ENCODE measurements at places on chromosomes 16 and 17.
A peak's percentile ranks its signal among the peaks of the same experiment; 100 is the strongest.

- DNase-seq = no peak
Measured at GRCh38 chr16:85959686-85960085, 60.7 kb downstream of the IRF8 start.

- peak; percentile 79 for DNase-seq
Measured at GRCh38 chr17:78708510-78708973, 73.5 kb downstream of the CYTH1 start.

DNA sequence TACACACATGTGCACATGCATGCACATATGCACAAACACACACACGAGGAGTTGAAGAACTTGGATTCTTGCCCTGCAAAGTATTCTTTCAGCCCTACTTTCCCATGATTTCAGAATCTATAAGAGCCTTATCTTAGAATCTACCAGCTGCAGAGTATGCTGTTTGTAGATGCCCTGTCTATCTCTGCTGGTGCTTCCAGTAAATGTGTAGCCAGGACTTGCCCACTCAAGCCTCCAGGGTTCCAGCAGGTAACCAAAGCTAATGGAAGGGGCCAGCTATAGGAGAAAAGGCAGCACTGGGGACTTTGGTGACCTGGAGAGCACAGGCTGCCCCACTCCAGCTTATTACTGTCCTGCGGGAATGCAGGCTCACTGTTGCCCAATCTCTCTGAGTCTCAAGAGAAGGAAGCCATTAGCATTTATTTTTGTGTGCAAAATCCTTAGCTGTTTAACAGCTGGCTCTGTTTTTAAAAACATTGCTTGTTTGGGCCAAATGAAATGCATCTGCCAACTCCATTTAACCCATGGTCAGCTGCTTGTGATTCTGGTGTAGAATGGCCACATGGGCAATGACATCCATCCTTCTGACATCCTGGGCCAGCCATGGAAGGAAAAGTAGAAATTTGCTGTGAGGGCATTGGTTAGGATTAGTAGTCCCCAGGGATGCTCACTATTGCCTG, 28.6 kb upstream of the XYLT1 start:
- DNase-seq = no peak

DNA sequence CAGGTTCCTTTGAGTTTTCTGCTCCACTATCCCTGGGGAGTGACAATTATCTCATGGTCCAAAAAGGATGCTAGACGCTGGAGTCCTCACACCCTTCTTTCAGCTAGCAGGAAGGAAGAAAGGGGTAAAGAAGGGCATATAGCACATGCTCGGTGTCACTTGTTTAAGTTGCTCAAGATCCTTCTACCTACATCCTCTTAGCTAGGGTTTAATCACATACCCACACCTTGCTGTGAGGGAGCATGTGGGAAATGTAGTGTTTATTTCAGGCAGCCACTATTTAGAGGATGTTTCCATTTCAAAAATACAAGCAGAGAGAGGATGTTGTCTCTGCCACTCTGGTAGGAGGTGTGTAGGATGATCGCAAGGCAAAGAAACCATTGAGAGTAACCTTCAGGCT, 4.5 kb downstream of the PRKCB start:
- DNase-seq = no peak

- DNase-seq = no peak
Measured at GRCh38 chr16:18041864-18042834, 294.4 kb downstream of the NPIPA8 start.

- no peak for DNase-seq
Measured at GRCh38 chr17:75849724-75850123, 5.4 kb downstream of the WBP2 start.

DNA sequence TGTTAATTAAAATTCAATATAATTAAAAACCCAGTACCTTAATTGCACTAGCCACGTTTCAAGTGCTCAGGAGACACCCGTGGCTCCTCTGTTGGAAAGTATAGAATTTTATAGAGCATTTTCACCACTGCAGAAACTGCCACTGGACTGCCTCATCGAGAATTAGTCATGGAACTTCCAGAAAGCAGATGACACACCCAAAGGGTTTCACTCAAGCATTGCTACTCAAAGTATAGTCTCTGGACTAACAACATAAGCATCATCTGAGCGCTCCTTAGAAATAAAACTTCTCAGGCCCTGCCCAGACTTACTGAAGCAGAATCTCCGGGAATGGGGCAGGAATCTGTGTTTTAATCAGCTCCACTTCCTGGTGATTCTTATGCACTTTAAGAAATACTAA, 63.5 kb upstream of the GPR139 start:
- DNase-seq = no peak

GRCh38 chr16:48117217-48118105, 38.3 kb downstream of the ABCC12 start:
- DNase-seq = peak; percentile 53

- DNase-seq = peak; percentile 19
Measured at GRCh38 chr17:46853896-46854444, 2.6 kb downstream of the WNT9B start.

GRCh38 chr16:62035115-62036092, 834 bp downstream of the CDH8 start:
- no peak for DNase-seq

DNA sequence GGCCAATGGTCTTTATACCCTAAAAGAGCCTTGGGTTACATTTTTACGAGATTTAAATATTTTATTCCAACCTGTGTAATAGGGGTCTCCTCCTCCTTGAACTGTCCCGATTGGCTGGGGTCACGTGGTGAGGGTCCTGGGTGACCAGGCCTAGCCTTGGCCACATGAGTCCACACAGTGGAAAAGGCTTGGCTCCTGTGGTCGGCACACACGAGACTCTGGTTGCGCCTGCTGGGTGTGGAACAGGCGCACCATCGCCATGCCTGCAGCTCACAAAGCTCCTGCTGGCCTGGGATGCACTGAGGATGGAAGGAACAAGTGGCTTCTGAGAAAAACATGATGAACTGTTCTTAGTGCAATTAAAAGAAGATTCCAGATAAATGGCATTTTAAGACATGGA, 103.9 kb upstream of the ZNF750 start:
- no peak for DNase-seq

GRCh38 chr17:49575679-49576087, at the start of gene NXPH3:
NXPH3 (plus strand) TSS chr17:49575871; CDS start chr17:49576220, 349 bp downstream.
- peak; percentile 57 for DNase-seq

DNA sequence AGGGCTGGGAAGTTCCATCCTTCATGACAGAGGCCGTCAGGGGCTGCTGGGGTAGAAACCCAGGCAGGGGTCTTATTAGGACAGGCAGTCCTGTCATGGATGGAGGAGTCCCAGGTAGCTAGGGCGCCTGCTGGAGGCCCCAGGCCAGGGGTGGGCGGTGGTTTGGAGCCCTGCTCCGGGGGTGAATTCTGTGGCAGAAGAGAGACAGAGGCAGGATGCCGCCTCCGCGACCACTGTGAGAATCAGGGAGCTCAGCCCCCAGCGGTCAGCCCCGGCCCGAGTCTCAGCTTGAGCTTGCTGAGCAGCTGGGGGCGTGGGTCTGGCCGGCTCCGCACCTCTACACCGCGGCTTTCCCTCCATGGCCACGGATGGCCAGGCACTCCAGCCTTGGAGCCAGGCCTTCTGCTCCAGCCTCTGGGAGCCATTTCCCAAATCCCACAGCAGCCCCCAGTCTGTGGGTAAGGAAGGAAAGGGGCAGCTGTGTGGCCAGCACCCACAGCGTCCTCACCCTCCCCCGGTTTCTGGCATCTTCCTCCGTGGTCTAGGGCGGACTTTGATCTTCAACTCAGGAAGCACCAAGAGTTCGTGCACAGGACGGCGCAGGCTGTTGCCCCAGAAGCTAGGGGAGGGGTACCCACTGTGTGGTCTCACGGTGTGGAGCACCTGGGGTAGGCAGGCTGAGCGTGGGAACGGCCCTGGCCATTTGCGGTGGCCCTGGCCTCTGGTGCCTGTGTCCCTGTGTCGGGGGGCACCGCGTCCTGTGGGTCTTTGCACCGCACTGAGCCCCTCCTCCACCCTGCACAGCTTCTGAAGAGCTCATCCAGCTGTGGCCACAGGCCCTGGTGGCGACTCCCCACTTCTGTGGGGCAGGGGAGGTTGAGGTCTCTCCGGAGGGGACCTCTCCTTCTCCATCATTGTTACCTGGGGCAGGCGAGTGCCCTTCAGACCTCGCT, 14.1 kb downstream of the CD7 start:
- no peak for DNase-seq

DNA sequence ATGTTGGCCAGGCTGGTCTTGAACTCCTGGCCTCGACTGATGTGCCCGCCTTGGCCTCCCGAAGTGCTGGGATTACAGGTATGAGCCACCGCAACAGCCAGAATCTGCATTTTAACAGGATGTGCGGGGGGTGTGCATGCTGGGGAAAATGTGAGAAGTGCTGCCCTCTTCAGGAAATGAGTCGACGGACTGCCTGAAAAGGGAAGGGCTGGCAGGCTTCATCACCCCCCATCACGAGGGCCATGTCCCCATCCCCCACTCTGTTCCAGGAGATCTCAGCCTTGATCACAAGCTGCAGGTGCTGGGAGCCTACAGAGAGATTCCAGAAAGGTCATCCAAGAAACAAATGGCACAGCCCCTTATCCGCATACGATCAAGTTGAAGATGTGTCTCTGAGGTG, 195.3 kb upstream of the RPL38 start:
- DNase-seq = no peak

- DNase-seq = peak; percentile 50
Measured at GRCh38 chr16:4358831-4359561, 7.9 kb upstream of the PAM16 start.

- DNase-seq = no peak
Measured at GRCh38 chr16:46717692-46718091, 28.2 kb downstream of the ORC6 start.

- DNase-seq = no peak
Measured at GRCh38 chr17:39196808-39197291, 619 bp downstream of the CACNB1 start.

GRCh38 chr17:77400445-77400870, 259.7 kb downstream of the SEC14L1 start:
- peak; percentile 55 for DNase-seq

DNA sequence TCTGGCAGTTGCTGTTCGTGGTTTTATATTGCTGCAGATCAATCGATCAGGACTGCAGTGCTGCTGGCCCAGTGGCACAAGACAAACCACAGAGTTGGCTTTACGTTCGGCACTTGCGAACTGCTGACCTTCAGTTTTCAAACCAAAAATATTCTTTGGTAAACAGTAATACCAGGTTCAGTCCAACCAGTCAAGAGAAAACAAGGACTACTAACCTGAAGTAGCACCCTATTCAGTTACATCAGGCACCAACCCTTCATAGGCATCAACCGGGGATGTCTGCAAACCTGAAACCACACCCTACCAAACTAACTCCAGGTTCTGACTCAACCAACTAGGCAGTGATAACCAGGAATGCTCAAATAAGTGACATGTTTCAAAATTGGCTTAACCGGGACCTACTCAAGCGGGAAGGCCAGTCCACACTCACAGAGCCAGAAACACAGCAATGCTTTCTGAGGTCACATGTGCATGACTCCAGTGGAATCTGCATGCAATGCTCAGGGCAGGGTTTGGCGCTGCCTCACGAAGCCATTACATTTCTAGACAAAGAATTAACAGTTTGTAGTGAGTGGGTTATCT, 91.1 kb downstream of the SMG6 start:
- peak; percentile 81 for DNase-seq

- no peak for DNase-seq
Measured at GRCh38 chr17:79974566-79975497, 60.8 kb downstream of the TBC1D16 start.

DNA sequence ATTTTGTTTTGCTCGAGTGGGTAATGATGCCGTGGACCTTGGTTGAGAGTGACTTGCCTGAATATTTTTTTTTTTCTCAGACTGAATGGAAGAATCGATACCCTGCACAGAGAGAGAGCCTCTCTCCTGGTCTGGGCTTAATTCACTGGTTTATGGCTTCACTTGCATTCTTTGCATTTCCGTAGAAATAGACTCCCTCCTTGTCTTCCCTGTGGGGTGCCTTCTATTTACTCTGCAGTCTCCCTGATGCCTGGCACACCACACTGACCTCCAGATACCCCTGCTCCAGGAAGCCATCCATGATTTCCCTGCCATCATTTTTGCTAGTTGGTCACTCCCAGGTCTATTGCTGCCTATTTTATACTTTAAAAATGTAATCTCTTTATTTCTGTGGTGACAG, 238.0 kb downstream of the SNX29 start:
- DNase-seq = no peak

DNA sequence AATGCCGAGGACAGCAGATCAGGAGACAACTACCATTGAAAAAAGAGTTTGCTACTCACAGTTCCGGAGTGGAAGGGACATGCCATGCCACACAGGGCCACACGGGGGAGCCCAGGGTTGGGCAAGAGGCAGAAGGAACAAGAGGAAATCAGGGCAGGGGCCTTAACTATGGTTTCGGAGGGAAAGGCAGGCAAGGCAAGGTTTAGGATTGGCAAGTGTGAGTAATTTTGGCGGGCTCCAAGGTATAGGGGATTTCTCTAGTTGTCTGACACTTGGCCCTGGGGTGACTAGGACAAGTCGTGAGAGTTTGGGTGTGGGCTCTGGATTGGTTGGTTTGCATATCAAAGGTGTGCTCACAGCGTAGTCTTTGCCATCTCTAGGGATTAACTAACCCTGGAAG, 27.0 kb upstream of the NTN1 start:
- peak; percentile 39 for DNase-seq

GRCh38 chr17:55238931-55239297, 25.8 kb upstream of the HLF start:
- DNase-seq = no peak

DNA sequence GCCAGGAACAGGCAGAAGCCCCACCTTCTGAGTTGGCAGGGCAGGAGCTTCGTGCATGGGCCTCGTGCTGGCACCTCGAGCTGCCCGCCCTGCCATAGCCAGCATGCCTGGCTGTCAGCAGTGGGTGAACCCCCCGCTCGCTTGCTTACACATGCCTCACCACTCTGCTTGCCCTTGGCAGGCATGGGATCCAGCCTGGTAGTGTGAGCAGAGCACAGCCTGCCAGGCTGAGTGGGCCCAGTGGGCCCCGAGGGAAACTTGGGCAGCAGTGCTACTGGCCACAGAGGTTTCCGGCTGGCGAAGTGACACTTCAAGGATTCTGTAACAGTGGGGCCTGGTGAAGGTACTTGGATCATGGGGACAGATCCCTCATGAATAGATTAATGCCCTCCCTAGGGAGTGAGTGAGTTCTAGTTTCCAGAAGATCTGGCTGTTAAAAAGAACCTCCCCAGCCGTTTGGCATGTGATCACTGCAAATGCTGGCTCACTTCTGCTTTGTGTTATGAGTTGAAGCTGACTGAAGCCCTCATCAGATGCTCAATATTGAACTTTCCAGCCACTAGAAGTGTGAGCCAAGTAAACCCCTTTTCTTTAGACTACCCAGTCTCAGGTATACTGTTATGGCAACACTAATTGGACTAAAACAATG, 114.7 kb downstream of the BCAS3 start:
- DNase-seq = no peak

- DNase-seq = no peak
Measured at GRCh38 chr16:1237990-1238389, 2.5 kb upstream of the TPSAB1 start.

GRCh38 chr16:10576390-10577304, 3.8 kb downstream of the EMP2 start:
- DNase-seq = peak; percentile 18

DNA sequence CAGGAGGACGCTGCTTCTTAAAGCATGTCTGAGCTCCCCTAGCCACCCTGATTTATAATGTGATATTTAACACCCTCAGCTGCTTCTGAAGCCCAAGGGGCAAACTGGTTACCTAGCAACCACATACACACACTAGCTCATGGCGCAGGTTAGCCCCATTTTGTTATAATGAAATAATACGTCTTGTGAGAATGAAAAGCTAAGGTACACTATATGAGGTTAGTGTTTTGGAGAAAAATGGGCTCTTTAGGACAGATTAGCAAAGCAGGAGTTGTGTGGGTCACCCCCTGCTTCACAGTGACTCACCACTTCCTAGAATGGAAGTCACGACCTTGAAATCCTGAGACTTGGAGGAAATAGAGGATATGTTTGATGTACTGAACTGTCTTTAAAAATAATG, 404.8 kb upstream of the HSBP1 start:
- DNase-seq = peak; percentile 36
